Stimulated activated naive CD4-positive, alpha-beta T cell (primary cell): ENCODE measurements at places on chromosomes 2 and 18.
A peak's percentile ranks its signal among the peaks of the same experiment; 100 is the strongest.

- DNase-seq: no peak
Measured at GRCh38 chr2:1674276-1674675, 70.0 kb downstream of the PXDN start.

DNA sequence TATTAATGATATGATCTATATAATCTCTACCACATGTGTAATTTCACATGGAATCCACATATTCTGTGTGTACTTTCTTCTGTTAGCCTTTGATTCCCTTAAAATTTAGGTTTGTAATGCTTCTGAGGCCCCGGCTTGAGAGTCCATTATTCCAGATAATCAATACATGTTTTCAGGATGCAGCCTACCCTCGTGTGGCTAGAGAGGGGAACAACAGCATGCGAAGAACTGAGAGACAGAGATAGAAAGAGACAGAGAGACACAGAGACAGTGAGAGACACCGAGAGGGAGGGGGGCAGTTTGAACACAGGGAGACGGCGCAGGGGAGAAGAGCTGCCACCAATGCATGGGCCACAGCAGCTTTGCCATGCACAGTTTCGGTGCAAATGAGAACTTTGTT is 185.4 kb downstream of the SNTG2 start:
- DNase-seq: no peak

GRCh38 chr2:132477962-132478361 is 61.4 kb downstream of the GPR39 start:
- no peak for DNase-seq

GRCh38 chr2:166357068-166357949 is 18.4 kb downstream of the SCN9A start:
- DNase-seq: no peak

DNA sequence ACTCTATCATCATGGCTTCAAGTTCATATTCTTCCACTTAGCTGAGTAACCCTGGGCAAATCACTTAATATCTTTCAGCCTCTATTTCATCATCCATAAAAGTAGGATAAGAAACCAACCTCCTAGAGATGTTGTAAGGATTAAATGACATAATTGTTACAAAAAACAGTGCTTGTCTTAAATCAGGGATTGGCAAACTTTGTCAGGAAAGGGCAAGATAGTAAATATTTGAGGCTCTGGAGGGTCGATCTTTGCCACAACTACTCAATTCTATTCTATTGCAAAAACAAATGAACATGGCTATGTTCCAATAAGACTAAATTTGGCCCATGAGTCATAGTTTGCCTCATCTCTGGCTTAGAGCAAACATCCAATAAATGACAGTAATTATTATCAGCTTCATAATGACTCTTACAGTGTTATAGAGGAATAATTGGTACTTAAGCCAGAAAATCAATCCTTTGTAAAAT is 184.7 kb downstream of the SATB2 start:
- DNase-seq: no peak

GRCh38 chr2:145324748-145325147 is 804.8 kb upstream of the ZEB2 start:
- DNase-seq: no peak

GRCh38 chr2:228387776-228388175 is 206.3 kb upstream of the SPHKAP start:
- no peak for DNase-seq

- no peak for DNase-seq
Measured at GRCh38 chr2:234816056-234816455, 135.8 kb upstream of the SH3BP4 start.

DNA sequence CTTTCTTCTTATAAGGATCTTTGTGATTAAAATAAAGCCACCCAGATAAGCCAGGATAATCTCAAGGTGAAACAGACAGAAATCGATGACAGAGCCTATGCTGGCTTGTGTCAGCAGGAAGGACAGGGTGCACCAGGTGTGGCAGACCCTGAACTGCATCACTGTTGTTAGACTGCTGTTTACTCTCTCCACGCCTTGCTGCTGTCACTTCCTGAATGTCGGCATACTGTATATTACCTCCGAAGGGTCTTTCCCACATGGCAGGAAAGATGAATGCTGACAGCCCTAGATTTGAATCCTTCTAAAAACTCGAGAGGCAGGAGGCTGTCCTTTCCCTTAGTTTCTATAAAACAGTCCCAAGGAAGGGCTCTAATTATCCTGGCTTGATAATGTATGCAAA is 18.9 kb upstream of the TMEM163 start:
- no peak for DNase-seq

DNA sequence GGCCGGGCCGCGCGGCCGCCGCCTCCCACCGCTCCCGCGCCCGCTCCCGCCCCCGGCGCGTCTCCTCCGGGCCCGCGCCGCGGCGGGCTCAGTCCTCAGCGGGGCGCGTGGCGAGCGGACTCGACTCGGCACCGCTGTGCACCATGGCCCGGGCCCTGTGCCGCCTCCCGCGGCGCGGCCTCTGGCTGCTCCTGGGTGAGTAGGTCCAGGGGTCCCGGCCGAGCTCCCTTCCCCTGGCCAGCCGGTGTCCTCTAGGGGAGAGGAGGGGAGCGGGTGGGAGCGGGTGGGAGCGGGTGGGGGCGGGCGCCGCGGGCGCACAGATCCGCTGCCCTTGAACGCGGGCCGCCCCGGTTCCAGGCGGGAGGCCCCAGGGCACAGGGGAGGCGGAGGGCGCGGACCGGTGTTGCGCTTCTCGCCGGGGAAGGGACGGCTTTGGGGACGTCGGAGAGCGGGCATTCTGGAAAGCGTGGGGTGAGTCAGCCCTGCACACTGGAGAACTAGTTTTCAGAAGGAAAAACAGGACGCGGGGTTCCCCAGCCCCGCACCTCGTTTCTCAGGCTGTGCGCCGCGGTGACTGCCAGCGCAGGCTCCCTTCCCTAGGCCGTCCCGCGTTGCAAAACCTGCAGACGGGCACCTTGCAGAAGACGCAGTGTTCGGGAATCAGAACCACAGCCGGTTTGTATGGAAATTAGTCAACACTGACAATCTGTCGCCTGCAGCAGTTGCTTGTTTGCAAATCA is at the start of gene RAMP1:
Gene RAMP1 (plus strand): TSS at position 91 of the 740 bp plus-strand sequence. CDS start 53 bp downstream, at position 144.
- DNase-seq: no peak

DNA sequence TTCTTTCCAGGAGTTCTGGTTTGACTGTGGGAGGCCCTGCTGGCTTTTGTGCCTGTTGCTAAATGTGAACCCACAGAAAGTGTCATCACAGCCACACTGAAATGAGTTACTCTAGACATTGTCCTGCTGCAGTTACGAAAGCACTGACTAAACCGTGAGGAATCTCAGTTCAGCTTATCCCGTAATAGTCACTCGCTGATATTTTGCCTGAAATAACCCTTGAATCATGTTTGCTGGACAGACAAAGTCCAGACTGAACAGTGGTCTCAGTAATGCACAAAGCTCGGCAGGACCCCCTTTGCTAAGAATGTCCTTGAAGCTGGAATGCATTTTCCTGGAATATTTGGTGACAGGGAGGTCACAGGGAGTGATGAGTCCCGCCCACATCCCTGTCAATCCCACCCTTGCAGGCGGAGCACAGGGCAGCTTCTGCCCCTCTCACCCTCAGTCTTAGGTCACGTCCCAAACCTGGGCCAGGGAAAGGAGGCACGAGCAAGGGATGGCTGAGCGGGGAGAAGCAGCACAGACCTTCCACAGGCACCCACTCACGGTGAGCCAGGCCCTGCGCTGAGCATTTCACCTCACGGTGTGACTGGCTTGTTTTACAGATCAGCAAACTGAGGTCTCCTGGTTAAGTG is 53.4 kb downstream of the ADI1 start:
- no peak for DNase-seq

DNA sequence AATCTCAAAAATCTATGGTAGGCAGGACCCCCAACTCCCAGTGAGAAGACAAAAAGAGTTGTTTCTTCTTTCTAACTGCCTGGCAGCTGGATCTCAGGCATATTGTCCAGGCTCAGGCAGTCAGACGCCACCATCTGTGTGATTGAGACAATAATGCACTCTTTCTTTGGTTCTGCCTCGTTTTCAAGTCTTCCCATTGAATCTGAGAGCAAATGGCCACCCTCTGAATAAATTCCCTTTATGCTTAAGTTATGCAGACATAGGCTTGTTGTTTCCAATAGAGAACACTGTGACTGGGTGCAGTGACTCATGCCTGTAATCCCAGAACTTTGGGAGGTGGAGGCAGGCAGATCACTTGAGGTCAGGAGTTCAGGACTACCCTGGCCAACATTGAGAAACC is 15.3 kb upstream of the CD207 start:
- DNase-seq: no peak

- peak; percentile 75 for DNase-seq
Measured at GRCh38 chr2:96138179-96139145, at the start of gene ASTL. Gene ASTL (minus strand): TSS chr2:96138502. CDS start chr2:96138436, 66 bp downstream.

- DNase-seq: no peak
Measured at GRCh38 chr2:239110595-239111048, 262.7 kb downstream of the TWIST2 start.

GRCh38 chr2:168614172-168615018 is 158.3 kb downstream of the CERS6 start:
- no peak for DNase-seq

DNA sequence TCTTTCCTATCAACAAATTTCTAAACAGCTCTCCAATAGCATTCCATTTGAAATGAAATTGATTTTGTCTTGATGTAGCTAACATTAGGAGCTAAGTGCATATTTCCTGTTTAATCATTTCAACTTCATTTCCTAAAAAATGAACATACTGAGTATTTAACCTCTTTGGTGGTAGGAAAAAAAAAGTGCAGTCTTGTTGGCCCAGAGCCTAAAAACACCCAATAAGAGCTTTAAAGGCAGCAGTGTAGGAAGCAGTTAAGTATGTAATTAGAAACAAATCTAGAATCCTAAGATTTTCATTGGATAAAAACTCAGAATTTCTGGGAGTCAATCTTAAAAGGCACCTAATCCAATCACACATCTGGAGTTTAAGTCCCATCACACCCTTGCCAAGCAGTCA is 71.0 kb upstream of the RBMS1 start:
- no peak for DNase-seq

DNA sequence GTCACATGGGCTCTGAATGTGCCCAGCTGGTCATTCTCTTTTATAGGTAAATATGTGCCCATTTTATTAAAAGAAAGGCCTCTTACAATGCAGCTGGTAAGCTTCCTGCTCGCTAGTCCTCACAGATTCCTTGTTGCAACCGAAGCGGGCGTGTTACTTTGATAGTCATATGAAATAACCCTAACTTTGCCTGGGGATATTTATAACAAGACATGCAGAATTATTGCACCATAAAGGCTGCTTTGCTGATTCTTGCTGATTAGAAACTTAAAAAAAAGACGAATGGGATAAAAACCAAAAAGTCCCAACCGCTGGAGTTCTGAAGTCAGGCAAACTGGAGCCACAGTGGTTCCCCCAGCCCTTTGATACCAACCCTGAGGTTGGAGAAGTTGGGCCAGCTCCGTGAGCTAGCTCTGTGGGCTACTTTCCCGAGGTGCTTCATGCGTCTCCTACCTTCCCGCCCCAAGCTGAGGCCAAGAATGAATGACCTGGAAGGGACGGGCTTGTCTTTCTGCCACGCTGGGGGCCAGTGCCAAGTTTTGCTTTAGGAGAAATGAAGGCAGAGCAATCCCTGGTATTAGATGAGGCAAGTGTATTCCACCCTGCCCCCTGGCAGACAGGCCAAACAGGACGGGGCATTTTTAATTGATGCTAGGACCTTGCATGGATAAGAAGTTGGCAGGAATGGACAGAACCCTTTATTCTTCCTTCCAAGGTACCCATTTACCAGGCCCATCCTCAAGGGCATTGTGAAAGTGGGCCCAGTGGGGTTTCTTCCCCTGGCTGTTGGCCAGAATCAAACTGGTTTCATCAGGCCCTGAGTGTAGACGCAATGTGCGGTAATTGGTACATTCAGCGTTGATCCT is 140.4 kb downstream of the KCTD1 start:
- DNase-seq: no peak

DNA sequence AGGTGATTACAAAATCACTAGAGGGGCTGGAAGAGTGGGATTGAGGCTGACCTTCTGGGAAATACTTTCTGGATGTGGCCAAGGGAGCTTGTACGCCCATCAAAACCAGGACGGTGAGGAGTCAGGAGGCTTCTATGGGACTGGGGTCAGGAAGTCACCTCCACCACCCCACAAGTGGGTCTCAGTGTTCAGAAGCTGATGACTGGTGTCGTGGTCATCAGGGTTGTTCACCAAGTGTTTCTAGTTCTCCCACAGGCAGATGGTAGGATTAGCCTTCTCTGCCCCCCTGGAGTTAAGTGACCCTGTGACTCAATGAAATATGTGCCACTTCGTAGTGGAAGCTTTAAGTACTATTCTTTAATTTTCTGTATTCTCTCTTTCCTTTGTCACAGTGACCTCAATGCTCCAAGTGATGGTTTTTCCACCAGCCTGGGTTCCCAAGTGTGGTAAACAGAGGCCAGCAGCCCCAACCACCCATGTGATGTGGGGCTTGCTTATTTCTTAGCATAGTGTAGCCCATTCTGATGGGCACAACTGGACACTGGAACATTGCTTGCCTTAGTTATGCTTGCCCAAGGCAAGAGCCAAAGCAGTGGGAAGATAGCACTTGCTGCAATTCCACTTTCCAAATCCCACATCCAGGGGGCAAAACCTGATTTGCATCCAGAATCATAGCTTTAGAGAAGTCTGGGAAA is 258.8 kb downstream of the CYP26B1 start:
- DNase-seq: no peak

DNA sequence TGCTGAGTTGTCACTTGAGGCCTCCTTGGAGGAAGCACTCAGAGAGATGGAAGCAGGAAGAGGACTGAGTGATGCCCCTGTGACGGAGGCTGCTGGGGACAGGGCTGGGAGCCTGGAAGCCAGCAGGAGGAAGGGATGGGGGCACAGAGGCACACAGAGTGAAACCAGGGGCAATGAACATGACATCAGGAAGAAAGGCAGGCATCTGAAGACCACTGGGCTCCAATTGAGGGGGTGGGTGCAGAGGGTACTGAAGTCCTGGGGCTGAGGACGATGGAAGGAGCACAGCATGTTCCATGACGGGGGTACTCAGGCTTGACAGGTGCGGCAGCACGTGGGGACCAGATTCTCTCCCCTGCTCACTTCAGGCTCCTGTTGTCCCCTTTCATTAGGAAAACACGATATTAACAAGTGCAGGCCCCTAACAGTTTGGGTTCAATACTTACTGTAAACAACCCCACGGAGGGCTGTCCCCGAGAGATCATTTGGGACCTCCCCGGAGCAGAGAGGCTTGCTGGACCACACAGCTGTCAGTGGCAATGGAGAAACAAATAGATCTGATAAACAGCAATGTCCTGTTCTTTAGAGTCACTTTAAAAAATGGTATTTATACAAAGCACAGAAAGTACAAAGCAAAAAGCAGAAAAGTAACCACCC is 8.7 kb downstream of the INPP5D start:
- DNase-seq: no peak

DNA sequence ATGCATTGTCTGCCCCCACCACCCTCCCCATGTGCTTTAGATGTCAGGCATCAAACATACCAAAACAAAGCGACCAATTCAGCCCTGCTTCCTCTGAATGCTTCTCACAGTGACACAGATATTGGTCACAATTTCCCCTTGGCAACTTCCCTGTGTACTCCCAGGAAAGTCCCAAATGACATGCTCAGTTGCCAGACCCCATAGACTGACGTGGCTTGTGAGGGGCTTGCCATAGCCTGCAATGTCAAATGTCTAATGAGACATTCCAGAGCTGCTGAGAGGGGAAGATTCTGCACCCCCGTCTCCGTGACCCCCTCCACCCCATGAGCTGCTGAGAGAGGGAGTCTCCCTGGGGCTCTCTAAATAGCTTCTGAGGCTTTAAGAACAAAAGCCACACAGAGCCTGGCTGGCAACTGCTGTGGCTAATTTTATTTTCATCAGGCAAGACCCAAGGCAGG is 47.3 kb downstream of the RFTN2 start:
- no peak for DNase-seq
